ENCODE measurements at places on chromosomes 4 and X. TPM values are rescaled to one million over a fixed set of nuclear protein-coding genes. Genes with fewer than 3 reads are reported as not detected.

KCTD8 gene
- total RNA-seq, result not detected

TMSB15C gene
- total RNA-seq, result 1.1 TPM

ART3 gene
- total RNA-seq, result 1.7 TPM

MAGEA1 gene
- total RNA-seq, result not detected

TAF7L gene
- total RNA-seq, result not detected

ARSJ gene
- total RNA-seq, result 24.3 TPM
